ENCODE measurements at places on chromosomes 3 and 15. TPM values are rescaled to one million over a fixed set of nuclear protein-coding genes. Genes with fewer than 3 reads are reported as not detected.
A peak's percentile ranks its signal among the peaks of the same experiment; 100 is the strongest.

GATM gene
- 0.57 TPM for total RNA-seq

OSBPL10 gene
- total RNA-seq: 6.7 TPM

CACNA2D2 gene
- total RNA-seq: not detected

LIPC gene
- total RNA-seq: 1.7 TPM

THRB gene
- 8.7 TPM for total RNA-seq

SLC15A2 gene
- total RNA-seq: 0.18 TPM

IL20RB gene
- total RNA-seq: 3.9 TPM

ACKR2 gene
- 0.41 TPM for total RNA-seq

GORASP1 gene
- total RNA-seq: 29.7 TPM

IL16 gene
- 1.4 TPM for total RNA-seq

ZNF620 gene
- 0.99 TPM for total RNA-seq

FETUB gene
- not detected for total RNA-seq

GP5 gene
- 0.49 TPM for total RNA-seq

- no peak for DNase-seq
Measured at GRCh38 chr15:41424809-41425208, 7.9 kb downstream of the RTF1 start.

- DNase-seq: peak; percentile 79
Measured at GRCh38 chr3:23748398-23749110, 57.2 kb upstream of the UBE2E1 start.

- no peak for DNase-seq
Measured at GRCh38 chr3:1661839-1662238, 436.8 kb upstream of the CNTN4 start.

DNA sequence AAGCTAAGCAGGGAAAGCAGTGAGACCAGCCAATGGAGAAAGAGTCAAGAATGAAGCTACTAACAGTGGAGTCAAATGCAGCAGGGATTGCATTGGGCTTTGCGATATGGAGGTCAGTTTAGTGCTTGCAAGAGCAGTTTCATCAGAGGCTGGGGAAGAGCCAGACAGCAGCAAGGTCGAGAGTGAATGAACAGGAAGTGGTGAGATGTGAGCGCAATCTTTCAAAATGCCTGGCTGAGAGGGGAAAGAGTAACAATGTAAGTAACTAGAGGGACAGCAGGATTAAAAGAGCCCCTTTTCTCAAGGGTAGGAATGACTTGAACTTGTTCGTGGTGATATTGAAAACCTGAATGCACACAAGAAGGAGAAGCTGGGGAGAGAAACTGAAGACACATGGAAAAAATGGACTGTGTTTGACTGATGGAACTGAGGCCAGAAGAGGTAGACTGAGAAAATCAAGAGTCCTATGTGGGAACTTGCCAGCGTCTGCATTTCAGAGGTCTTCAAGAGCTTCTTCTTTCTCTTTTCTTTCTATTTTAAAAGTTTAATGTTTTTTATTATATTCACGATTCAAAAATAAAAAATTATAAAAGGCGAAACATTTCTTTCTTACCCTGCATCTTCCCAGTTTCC lies 30.6 kb upstream of the GPR160 start:
- peak; percentile 70 for DNase-seq

- no peak for DNase-seq
Measured at GRCh38 chr3:32421185-32421584, 29.5 kb downstream of the CMTM7 start.

- no peak for DNase-seq
Measured at GRCh38 chr3:109195815-109196214, 59.3 kb downstream of the C3orf85 start.

DNA sequence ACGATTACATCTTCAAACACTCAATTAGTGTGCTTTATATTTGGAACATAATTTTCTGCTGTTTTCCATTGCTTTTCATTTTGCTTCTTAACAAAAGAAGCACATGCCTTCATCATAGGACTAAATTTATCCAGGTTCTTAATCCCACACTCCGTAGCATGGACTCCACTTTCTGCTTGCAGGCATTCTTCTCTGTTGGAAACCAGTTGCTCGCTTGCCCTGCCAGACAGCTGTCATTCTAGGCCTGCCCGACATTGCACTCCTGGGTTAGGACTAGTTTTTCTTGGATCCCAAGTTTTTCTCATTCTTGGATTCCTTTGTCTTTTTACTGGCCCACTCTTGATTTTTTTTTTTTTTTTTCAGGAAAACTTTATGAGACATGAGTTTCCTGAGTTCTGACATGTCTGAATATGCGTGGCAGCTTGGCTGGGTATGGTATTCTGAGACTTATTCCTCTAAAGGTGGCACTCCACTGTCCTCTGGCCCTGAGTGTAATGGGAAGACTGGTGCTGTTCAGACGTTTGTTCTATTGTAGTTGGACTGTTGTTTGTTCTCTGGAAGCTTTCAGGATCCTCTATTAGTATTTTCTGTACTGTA lies 6.3 kb upstream of the ATP1B3 start:
- no peak for DNase-seq

DNA sequence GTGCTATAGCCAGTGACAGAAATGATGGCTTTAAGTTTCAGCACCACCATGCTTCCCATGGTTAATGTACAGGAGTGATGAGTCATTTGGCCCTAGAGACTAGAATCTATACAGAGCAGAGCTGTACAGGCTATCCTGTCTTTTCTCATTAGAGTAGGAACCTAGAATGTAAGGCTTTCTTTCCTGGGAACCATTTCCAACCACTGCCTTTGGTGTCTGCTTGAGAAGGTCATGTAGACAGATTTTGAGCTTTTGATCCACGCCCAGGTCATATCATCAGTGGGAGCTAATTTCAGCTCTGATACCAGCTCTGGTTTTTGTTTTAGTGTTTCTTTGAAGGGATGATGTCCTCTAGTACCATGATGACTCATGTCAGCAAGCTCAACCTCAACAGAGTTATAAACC lies 543.1 kb downstream of the NTRK3 start:
- no peak for DNase-seq

- no peak for DNase-seq
Measured at GRCh38 chr3:44867421-44868111, 5.9 kb downstream of the TMEM42 start.

DNA sequence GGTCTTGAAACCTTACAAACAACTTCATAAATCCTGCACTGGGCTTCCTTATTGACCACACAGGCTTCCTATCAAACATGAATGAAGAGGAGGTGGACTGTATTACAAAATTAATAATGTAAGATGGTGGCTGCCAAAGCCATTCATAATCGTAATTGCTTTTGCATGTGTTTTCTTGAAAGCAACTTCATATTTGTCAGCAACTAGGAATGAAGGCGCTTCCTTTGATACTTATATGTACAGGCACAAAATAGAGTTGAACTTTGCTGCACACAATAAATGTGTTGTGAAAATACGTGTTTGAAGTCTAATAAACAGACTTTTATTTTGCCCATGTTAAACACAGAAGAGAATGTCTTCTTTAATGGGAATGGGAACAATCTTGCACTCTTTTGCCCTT lies 72.1 kb upstream of the OXTR start:
- DNase-seq: no peak

- no peak for DNase-seq
Measured at GRCh38 chr15:37072181-37072580, 28.2 kb downstream of the MEIS2 start.

GRCh38 chr15:43209059-43209824 lies 11.6 kb downstream of the EPB42 start:
- DNase-seq: no peak

- no peak for DNase-seq
Measured at GRCh38 chr15:63083044-63083443, 38.6 kb upstream of the LACTB start.

- peak; percentile 43 for DNase-seq
Measured at GRCh38 chr15:45611305-45611704, 23.5 kb upstream of the SQOR start.

- no peak for DNase-seq
Measured at GRCh38 chr3:187871204-187871591, 125.9 kb upstream of the BCL6 start.

DNA sequence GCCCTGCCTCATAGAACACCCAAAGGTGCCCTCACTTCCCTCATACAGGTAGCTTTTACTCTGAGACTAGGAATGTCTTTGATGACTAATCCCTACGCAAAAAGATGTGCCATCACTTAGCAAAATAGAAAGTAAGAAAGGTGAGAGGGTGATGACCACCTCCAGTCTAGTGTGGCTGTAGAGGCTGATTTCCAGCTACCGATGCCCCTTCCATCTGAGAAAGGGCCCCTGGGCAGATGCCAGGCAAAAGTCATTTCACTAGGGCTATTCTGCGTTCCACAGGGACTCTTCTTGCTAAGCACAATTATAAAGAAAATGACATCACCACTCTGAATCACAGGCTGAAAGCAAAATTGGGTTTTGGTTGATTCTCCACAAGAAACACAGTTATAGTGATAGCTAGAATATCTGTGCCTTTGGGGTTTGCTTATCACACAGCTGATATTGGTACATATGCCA lies 77.4 kb downstream of the RBPMS2 start:
- peak; percentile 31 for DNase-seq

DNA sequence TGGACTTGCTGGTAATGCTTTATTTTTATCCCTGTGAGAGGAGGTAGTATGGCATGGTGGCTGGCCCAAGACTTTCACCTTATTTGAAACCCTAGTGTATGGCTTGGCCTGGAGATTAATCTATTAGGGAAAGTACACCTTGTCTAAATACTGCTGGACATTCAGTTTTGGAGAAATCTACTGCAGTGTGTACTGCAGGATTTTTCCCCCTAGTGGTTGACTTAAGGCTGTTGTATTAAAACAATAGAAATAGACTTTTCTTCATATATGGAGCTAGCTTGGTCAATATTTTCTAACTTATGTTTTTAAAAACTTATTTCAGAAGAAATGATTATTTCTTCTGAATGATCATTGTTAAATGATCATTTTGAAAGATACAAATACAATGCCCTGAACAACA lies 13.9 kb upstream of the SLITRK3 start:
- DNase-seq: no peak

- peak; percentile 90 for DNase-seq
Measured at GRCh38 chr3:107796791-107797190, 274.0 kb downstream of the BBX start.

DNA sequence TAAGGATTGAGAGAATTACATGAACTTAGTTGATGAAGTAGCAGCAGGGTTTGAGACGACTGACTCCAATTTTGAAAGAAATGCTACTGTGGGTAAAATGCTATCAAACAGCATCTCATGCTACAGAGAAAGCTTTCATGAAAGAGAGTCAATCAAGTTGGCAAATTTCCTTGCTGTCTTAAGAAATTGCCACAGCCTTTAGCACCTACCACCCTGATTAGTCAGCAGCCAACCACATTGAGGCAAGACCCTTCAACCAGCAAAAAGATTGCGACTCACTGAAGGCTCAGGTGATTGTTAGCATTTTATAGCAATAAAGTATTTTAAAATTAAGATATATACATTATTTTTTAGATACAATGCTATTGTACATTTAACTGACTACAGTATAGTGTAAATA lies 80.9 kb downstream of the RAP2B start:
- no peak for DNase-seq

- DNase-seq: no peak
Measured at GRCh38 chr3:72426618-72427397, 421.4 kb downstream of the SHQ1 start.

DNA sequence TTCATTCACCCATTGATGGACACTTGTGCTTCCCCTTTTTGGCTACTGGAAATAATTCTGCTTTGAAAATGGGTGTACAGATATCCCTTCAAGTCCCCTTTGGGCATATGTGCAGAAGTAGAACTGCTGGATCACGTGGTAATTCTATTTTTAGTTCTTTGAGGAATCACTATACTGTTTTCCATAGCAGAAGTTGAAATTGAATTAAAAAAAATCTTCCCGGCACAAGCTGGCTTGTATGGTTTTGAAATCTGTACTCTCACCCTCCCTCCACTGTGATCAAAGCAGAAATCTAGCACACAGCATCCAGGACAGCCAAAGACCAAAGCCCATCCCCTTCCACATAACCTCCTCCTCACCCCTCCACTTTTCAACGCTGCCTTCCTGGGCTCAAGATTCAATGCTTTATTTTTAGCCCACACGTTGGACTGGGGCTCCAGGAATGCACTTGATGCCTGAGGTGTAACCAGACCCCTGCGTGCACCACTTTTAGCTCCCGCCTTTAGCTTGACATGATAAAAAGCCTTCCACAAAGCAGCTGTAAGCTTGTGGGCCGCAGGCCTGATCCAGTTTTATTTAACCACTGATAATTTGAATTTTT lies 29.9 kb downstream of the TMEM40 start:
- peak; percentile 16 for DNase-seq

DNA sequence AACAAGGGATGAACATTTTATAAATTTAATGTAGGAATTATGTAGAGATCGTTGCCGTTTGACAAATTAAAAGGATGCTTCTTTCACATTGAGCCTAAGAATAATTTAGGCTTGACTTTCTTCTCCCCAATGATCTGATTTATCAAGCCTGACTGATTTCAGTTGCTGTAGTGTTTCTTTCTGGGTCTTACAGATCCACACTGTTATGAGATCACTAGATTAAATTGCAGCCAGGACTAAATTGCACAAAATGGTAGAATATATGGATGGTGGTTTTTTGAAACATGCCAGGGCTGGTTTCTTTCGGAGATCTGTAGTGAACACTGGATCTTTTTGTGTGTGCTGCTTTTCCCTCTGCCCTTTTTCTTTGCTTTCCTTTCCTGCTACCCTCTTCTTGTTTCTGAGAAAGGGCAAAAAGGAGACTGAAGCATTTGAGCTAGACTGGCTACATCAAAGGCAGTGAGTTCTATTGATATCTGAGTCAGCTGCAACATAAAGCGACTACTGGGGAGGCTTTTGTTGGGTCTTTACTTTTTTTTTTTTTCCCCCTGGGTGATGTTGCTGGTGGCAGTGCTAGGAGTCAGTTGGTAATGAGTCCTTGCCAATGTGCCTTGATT lies 83.0 kb downstream of the AKAP13 start:
- no peak for DNase-seq

DNA sequence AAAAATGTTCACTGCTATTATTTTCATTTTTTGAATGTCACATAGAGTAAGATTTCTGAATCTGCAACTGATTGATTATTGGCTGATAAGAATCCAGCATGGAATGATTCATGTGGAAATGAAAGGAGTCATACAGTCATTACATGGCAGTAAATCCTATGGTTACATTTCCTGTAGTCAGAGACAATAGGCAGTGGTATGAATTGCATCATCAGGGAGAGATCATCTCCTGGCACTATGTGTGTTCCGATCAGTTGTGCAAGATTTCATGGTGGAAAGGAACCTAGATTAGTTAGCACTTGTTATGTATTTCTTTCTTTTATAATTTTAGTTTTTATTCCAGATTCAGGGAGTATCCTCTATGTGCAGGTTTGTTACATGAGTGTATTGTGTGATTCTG lies 38.8 kb downstream of the SLC12A1 start:
- DNase-seq: peak; percentile 30

- DNase-seq: peak; percentile 47
Measured at GRCh38 chr15:78243491-78243941, 9.2 kb upstream of the ACSBG1 start.

Data from fibroblast of the aortic adventitia (primary cell).